ENCODE measurements at places on chromosomes 5 and 9. TPM values are rescaled to one million over a fixed set of nuclear protein-coding genes. Genes with fewer than 3 reads are reported as not detected.

ANKRD18B gene
- 0.33 TPM for total RNA-seq

CAVIN4 gene
- total RNA-seq = 0.29 TPM

- no peak overlapping the region for H3K4me3 ChIP-seq
- H3K36me3 ChIP-seq = no peaks in the 10 kb centered on the region
- H3K4me1 ChIP-seq = no peaks in the 10 kb centered on the region
- H3K27ac ChIP-seq = no peak overlapping the region
Measured at GRCh38 chr9:69292078-69292477, 32.9 kb upstream of the ENTREP1 start.

GRCh38 chr9:27645161-27645840, 72.0 kb upstream of the C9orf72 start:
- no peak overlapping the region for H3K27ac ChIP-seq
- no peak for DNase-seq
- peaks cover 10% of the 10 kb centered on the region for H3K27me3 ChIP-seq
- H3K36me3 ChIP-seq = no peaks in the 10 kb centered on the region

MYMK gene
- not detected for total RNA-seq
